Stimulated activated CD4-positive, alpha-beta T cell treated with anti-CD3 and anti-CD28 coated beads, TNF-alpha, amount 100 ng/mL, for 1 hour (primary cell): ENCODE measurements at places on chromosomes 13 and 19.

GRCh38 chr13:32059511-32059984 is 28.0 kb downstream of the FRY start:
- no peak for DNase-seq

GRCh38 chr13:32191452-32191998 is 123.6 kb downstream of the ZAR1L start:
- no peak for DNase-seq

- DNase-seq = no peak
Observed at GRCh38 chr19:33794683-33795369, 1.8 kb upstream of the KCTD15 start.

- no peak for DNase-seq
Observed at GRCh38 chr19:28103921-28104320, 1109.0 kb downstream of the UQCRFS1 start.

DNA sequence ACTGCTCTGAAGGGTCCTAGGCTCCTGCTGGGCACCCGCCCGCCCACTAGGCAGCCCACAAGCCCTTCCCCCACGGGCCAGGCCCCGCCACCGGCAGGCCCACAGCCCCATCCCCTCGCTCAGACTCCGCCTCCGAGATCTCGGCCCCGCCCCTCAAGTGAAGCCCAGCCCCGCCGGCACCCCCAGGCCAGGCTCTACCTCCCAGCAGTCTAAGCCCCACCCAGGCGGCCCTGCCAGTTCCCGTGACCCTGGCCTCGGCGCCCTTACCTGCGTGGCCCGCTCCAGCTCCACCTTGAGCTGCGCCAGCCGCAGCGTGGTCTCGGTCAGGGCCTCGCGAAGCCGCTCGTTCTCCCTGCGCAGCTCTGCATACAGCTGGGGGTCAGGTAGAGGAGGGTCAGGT is 16.3 kb downstream of the EPS8L1 start:
- no peak for DNase-seq

DNA sequence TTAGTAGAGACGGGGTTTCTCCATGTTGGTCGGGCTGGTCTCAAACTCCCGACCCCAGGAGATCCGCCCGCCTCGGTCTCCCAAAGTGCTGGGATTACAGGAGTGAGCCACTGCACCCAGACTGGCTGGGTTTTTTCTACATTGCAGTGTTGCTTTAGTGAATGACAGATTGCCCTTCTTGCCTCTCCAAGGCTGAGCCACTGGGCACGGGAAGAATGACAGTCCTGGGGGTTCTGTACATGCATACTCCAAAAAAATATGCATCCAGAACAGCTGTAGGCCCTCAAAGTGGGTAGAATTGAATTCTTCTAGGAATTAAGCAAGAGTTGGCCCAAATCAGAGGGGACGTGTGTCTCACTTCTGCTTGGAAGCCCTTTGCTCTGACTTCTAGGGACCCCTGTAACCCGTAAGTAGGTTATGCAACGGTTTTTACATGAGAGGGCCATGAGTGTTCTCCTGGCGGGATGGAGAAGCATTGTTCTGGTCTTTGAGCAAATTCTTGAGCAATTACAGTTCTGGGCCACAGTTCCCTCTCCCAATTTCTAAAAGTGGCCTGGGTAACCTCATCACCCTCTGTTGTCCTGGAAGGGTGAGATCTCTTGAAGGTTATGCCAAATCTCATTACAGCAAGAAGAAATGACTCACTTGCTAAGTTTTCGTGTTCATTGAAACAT is 3.6 kb downstream of the ACTN4 start:
- DNase-seq = no peak

- no peak for DNase-seq
Observed at GRCh38 chr13:98246538-98247172, 69.6 kb upstream of the RNF113B start.
